ENCODE measurements at places on chromosomes 11 and 22. TPM values are rescaled to one million over a fixed set of nuclear protein-coding genes. Genes with fewer than 3 reads are reported as not detected.

- no peak for ATAC-seq
These were observed 31.2 kb upstream of the RASL10A start for GRCh38 chr22:29346659-29347058.

DNA sequence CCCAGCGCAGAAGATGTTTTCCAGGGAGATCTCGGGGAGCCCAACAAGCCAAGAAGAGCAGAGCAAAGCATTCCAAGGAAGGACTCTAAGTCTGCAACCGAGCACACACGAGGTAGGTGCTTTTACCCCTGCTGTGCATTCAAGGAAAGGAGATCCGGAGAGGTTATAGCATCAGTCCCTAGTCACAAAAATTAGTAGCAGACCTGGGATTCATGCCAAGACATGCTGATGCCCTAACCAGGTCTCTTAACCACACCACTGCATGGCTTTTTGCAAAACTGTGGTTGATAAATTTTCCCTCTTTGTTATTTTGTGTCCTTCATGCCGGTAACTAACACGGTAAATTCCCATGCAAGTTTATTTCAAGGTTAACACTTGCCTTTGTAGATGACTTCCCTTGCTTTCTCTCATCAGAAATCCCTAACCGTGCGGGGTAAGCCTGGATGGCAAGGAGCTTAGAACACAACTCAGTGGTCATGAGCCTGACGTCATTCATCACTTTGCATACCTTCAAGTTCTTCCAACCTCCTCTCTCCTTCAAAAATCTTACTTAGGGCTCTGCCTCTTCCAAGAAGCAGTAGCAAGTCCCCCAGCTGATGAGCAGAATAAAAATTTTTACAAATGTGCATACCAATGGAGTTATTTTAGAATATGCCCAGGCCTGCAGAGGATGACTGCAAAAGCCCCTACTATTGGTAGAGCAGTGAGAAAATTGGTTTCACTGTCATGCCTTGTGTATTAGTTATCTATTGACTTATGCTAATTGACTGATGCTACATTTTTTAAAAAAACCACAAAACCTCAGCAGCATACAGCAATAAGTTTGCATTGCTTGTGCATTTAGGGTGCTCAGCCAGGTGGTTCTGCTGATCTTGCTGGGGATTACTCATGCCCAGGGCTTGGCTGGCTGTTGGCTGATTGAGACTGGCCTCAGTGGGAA lies 465.1 kb downstream of the MN1 start:
- no peak for ATAC-seq

GRCh38 chr11:11534981-11535380 lies 86.8 kb downstream of the GALNT18 start:
- ATAC-seq, result no peak

GRCh38 chr11:19821412-19821875 lies 108.8 kb downstream of the NAV2 start:
- ATAC-seq, result no peak

GRCh38 chr11:44702889-44703288 lies 23.9 kb upstream of the TSPAN18 start:
- no peak for ATAC-seq

DNA sequence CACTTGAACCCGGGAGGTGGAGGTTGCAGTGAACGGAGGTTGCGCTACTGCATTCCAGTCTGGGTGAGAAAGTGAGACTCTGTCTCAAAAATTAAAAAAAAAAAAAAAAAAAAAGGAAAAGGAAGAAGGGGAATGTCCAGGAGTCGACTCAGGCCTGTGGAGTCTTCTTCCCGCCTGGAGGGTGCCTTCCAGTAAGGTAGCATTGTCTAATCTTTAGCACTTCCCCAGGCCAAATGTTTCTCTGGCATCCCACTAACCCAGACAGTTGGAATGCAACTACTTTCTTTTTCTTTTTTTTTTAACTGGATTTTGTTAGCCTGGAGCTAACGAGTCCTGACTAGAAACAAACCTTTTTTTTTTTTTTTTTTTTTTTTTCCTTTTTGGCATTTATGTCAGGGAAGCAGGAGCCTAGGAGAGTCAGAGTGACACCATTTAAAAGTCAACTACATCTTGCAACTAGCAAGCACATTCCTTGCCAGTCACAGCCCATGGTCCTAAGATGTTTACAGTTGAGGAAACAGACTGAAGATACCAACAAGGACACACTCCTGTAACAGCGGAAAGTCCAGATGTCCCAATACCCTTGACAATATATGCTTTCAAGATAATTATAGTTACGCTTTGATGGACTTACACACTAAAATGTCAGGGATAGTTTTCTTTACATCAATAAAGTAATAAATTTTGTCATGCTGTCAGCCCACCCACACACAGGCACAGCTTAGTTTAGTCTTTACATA lies 10.6 kb downstream of the PLET1 start:
- ATAC-seq, result no peak

DNA sequence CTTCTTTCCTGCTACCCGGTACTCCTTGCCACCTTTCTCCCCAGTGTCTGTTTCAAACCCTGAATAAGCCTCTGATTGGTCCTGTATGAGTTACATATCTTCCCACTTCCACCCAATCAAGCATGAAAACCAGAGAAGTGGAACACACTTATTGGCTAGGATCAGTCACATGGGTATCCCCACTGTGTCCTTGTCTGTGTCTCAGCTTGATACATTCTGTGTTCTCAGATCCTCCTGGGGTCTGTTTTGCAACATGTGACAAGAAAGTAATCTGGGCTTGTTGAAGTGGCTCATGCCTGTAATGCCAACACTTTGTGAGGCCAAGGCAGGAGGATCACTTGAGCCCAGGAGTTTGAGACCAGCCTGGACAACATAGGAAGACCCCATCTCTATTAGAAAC lies 23.9 kb downstream of the MCHR1 start:
- ATAC-seq, result no peak

- ATAC-seq, result no peak
These were observed 34.2 kb upstream of the BIRC3 start for GRCh38 chr11:102283116-102283485.

DNA sequence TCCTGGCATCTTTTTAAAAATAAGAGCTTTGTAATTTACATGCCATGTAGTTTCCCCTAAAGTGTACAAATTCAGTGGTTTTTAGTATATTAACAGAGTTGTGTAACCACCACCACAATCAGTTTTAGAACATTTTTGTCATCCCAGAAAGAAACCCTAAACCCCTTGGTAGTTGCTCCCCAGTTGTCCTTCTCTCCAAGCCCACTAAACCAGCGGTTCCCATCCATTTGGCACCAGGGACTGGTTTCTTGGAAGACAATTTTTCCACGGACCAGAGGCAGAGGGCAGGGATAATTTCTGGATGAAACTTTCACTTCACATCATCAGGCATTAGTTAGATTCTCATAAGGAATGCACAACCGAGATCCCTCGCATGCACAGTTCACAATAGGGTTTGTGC lies 22.6 kb downstream of the CABIN1 start:
- no peak for ATAC-seq

DNA sequence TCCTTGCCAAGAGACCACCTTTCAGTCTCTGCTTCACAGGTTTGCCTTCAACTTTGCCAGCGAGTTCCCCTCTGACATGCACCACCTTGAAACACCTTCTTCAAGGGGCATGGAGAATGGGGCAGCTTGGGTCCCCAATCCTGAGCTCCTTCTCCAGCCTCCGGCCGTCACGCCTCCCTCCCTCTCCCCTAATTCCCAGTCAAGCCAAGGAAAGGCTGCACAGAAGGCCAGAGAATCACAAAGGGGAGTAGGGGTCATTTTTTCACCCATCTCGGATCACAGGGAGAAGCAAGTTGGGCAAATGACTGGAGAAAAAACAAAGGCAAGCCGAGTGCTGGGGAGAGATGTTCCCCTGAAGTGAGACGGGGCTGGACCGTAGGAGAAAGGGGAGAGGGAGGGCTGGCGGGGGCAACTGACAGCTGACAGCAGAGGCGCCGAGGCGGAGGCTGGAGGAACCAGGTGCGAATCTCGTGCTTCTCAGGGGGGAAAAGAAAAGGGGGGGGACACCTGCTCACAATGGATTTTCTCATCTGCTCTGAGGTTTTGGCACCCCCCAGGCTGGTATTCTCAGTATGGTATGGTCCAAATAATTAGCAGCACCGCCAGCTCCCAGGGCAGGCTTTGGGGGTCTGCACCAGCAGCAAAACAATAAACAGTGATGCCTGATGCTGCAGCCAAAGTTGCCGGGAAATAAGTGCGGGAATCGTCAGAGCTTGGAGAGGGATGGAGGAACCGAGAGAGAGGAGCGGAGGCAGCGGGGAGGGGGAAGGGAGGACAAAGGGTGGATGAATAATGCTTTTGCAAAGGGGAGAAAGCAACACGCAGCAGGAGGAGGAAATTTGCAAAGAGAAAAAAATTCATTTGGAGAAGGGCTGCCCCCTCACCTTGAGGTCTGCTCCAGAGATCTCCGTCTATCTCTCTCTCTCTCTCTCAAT lies 644 bp downstream of the YPEL4 start:
- no peak for ATAC-seq

DNA sequence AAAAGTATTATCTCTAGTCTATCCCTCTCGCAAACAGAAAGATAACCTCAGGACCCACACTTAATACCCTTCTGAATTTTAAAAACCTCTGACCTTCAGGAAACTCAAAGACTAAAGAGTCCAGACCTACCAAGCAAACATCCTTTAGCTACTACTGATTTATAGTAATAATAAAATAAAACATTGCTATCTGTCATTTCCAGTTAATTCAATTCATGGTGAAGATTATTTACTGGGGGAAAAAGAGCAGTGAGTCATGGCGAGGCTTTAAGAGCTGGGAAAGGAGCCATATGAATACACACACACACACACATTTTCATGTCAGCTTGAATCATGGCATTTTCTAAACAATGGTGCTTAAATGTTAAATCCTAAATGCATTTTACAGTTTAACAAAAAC lies 87.1 kb downstream of the FAM76B start:
- ATAC-seq, result no peak

DNA sequence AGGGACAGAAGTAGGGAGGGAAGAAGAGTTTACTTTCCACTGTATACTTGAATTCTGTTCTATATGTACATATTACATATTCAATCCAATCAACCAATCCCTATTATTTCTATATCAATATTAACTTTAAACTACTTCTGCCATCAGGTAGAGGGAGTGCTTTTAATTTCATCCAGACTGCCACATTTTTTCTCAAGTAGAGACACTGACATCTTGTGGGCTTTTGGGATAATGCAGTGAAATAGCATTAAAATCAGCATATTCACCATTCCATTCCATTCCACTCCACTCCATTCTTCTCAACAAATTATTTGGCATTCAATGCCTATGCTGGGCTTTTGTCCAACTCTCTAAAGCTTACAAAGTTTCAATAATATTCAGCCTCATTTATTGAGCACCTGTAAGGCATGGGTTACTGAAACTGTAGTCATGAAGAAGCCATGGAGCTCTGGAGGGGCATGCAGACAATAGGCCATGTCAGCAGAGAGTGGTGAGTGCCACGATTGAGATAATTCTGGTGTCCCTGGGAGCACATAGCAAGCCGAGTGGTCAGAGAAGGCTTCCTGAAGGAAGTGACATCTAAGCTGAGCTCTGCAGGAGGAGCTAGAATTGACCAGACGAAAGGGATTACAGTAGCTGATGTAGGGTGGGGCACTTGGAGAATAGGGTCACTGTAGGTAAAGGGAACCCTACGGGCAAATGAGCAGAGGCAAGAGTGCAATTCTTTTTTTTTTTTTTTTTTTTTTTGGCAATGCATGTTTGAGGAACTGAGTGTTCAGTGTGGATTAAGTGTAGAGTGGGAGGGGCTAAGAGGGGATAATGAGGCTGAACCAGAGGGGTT lies 12.8 kb upstream of the CLPB start:
- ATAC-seq, result no peak

GRCh38 chr11:117876341-117877119 lies at the start of gene FXYD6:
Gene FXYD6 (minus strand): TSS chr11:117876658. CDS start chr11:117842776, 33,882 bp downstream.
- ATAC-seq, result peak; percentile 70

Gene HBE1
- not detected for total RNA-seq

Gene CARNS1
- total RNA-seq, result 3.3 TPM

Gene TRIM48
- not detected for total RNA-seq

Gene CBLIF
- not detected for total RNA-seq

Gene KCNQ1OT1
- total RNA-seq, result 0.52 TPM

All from gastroesophageal sphincter (tissue), 4 donors.